Activated CD4-positive, CD25-positive, alpha-beta regulatory T cell (primary cell): ENCODE measurements at places on chromosomes 11 and 22.
A peak's percentile ranks its signal among the peaks of the same experiment; 100 is the strongest.

- DNase-seq: no peak
These were observed 10.5 kb upstream of the FLRT1 start for GRCh38 chr11:64025205-64025604.

GRCh38 chr22:47474464-47474863 lies 712.0 kb downstream of the TBC1D22A start:
- no peak for DNase-seq

DNA sequence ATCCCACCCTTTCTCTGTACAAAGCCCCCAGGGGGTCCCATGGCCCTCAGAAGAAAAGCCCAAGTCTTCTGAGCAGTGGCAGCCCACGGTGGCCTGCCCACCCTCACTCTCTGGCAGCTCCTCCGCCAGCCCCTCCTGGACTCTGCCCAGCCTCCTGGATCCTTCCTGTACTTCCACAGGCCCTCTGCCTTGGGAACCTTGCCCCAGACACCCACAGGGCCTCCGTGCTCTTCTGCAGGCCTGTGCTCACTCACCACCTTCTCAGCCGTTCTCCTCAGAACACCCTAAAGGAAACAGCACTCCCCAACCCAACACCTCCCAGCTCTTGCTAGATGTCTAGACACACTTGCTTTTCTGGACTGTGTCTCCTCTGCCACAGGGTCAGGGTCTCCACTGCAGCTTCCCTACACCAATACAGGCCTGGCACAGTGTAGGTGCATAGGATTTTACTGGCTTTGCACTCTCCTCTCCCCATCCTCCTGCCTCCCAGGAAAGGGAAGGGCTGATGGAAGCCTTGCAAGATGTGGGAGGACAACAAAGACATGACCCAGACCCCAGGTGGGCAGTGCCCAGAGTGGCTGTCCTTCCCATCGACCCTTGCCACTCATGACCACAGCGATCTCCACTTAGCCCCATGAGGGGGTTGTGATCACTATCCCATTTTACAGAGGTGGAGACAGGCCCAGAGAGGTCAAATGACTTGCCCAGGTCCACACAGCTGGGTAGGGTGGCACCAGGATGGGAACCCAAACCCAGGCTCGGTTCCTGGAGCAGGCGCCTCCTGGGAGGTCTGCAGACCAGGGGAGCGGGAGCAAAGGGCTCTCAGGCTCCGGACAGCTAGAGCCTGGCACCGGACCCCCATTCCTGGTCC lies 2.0 kb downstream of the SCARF2 start:
- DNase-seq: no peak

DNA sequence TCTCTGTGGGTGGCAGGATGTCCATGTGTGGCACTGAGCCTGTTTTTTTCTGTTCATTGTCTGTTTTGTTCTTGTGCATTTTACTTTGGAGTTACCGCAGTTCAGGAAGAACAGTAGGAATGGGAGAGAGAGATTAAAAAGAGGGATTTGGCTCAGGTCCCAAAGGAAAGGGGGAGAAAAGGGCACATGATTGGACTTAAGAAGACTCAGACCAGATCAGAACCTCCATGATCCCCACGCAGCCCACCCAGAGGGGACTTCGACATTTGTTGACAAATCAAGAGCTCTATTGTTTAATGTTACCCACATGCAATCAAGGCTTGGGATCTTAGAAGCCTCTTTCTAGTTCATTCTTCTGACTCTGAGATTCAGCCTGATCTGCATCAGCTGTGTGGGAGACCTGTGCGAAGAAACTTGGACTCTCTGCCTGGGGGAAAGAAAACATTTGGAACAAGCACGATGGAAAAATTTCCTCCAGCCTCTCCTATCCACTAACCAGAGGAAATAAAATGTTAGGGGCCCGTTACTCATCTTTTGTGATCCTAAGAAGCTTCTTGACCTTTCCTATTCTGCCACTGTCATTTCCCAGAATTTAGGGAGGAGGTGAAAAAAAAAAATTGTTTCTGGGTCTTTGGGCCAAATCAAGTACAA lies 119.2 kb downstream of the SPON1 start:
- DNase-seq: no peak

DNA sequence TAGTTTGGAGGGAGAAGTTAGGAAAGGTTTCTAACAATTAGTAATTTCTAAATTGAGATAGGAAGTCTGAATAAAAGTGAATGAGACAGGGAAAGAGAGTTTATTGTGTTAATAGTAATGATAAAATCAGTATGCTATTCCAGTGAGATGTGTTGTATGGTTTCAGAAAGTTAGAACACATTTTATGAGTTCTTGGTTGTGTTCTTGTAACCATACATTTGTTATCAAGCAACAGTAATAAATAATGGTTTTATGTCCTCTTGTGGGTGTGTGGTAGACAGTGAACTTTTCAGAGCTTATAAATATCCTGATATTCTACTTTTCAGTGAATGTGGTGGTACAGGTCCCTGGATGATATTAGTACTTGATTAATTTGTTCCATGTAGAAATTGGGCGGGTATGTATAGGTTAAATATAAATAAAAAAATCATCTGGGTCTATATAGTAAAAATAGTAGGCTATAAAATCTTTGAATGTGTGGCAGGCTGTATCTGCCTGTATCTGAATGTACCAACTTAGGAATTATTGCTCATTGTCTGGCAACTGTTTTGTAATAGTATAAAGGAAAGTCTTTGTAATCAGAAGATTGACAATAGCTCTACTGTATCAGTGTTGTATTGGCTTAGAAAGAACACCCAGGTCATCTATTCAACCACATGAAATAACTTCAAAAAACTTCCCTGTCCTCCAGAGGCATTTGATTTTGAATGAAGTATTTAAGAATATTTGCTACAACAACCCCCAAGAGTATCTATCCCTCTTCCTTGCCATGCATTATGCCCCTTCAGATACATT lies 54.8 kb downstream of the UVRAG start:
- no peak for DNase-seq

- DNase-seq: no peak
These were observed 44.9 kb downstream of the LRRC32 start for GRCh38 chr11:76625472-76626186.

DNA sequence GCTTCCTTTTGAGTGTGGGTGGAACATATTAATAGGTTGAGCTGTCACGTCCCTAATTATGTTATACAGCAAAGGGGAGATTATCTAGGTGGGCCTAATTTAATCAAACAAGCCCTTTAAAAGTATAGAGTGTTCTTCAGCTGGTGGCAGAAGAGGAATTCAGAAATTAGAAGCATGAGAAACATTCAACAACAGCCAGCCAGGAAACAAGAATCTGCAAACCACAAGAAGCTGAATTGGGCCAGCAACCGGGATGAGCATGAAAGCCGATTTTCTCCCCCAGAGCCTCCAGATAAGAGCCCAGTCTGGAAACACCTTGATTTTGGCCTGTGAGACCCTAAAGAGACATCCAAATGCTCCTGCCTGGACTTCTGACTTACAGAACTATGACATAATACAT lies 105.8 kb upstream of the LDLRAD3 start:
- no peak for DNase-seq

DNA sequence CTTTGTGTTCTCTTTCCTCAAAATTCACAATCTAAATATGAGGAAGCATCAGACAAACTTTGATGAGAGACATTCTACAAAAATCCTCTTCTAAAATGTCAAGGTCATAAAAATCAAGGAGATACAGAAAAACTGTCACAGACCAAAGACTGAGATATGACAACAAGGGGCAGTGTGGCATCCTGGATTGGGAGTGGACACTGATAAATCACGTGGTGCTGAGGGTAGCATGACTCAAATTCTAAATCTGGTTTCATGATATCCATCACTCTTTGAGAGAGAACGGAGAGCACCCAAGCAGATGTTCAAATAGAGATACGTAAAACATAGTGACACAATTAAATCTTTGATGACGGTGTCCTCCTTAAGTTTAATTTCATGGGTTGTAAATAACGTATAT lies 13.0 kb upstream of the CARD18 start:
- DNase-seq: no peak

DNA sequence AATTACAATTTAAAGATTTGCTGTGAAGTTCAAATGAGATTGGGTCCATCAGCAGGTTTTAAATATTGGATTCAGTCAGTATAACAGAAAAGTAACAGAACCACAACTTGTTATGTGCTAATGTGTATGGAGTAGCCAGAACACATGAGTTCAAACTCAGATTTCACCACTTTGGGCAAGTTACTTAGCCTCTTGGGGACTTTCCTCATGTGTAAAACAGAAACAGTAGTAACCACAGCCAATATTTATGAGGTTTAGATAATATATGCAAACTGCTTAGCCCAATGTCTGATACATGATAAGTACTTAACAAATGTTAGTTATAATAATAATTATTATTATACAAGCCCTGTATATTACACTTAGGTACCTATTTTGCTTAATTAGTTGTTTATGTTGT lies 21.8 kb upstream of the SLC5A12 start:
- no peak for DNase-seq

- no peak for DNase-seq
These were observed 36.0 kb upstream of the CHRNA10 start for GRCh38 chr11:3707176-3707575.

GRCh38 chr11:75320046-75320618 lies 31.3 kb downstream of the ARRB1 start:
- DNase-seq: no peak

GRCh38 chr11:130237282-130238006 lies 77.3 kb downstream of the ZBTB44 start:
- no peak for DNase-seq

GRCh38 chr11:1511937-1512496 lies 25.4 kb upstream of the MOB2 start:
- no peak for DNase-seq

DNA sequence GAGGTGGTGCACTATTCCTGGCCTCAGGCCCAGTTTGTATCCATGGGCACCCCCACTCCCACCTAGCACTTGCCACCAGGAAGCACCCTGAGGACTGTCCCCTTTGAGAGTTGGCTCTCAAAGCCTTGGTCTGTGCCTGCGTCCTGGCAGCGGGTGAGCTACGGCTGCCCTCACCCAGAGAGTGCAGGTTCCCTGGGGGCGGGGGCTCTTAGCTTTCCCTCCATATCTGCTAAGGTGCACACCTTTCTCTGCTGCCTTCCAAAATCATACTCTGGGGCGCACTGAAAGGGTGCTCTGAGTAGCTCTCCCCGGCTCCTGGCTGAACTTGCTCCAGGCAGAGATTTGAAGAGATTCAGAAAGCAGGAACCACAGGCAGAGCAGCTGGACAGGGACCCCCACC lies 7.1 kb downstream of the KCNQ1 start:
- DNase-seq: no peak

- no peak for DNase-seq
These were observed 396.4 kb upstream of the CCDC90B start for GRCh38 chr11:83682611-83682973.

GRCh38 chr11:72231396-72232259 lies 7.1 kb downstream of the INPPL1 start:
- no peak for DNase-seq

- no peak for DNase-seq
These were observed 29.6 kb downstream of the BTBD10 start for GRCh38 chr11:13433437-13433836.

DNA sequence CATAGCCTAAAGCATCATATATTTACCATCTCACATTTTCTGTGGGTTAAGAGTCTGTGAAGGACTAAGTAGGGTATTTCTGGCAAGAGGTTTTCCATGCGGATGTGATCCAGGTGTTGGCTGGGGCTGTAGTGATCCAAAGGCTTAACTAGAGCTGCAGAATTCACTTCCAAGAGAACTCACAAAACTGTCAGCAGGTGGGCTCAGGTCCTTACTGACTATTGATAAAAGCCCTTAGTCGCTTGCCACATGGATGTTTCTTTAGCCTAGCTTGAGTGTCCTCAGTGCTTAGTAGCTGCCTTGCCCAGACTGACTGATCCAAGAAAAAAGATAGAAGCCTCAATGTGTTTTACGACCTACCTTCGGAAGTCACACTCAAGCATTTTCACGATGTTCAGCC lies 250.8 kb downstream of the CNTN5 start:
- no peak for DNase-seq

DNA sequence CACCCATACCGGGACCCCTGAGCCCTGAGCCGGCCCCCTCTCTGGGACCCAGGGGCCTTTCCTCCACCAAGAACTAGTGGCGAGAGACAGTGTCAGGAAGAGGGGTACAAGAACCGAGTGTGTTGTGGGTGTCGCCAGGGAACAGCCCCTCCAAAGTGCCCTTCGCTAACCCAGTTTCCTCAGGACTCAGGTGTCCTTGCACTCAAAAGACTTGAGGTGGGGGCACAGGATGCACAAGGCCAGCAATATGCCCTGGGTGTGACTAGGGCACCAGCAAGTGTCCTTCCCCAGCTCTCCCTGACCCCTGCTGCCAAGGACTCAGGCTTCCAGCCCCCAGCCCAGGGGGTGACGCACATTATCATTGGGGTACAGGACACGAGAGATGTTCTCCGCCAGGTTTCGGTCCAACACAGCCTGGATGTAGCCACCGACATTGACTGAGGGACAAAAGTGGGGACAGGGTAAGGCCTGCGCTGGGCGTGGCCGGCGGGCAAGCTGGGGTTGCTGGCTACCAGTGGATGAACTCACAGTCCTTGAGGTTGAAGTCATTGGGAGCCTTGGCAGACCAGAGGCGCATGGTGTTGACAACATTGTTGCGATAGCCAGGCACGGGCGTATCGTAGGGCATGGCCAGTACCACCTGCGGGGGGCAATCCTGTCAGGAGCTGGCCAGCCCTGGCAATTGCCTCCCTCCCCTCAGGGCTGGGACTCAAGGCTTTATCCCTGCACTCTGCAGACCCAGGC lies 4.7 kb downstream of the PYGM start:
- DNase-seq: no peak

GRCh38 chr22:49670456-49671330 lies 157.0 kb downstream of the BRD1 start:
- DNase-seq: no peak

DNA sequence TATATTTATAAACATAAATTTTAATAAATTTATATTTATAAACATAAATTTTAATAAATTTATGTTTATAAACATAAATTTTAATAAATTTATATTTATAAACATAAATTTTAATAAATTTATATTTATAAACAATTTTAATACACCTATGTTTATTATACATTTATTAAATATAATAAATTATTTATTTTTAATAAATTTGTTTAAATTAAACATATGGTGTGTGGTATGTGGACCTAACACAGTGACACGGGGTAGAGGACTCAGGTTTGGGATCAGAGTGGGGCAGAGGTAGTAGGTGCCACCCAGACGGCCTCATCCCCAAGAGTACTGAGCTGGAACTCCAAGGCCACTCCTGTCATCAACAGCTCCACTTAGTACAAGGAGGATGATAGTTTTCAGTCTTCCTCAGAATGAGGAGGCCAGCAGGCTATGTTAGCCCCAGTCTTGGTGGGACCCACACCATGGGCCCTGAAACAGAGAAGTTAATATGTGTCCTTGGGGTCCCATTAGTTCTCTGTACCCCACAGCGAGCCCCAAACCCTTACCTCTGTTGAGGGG lies 46.7 kb upstream of the BID start:
- no peak for DNase-seq

- no peak for DNase-seq
These were observed 29.4 kb upstream of the GRIK4 start for GRCh38 chr11:120482149-120482548.

- no peak for DNase-seq
These were observed 17.6 kb downstream of the SLC5A12 start for GRCh38 chr11:26704249-26704648.

GRCh38 chr11:71489311-71490043 lies 36.5 kb downstream of the NADSYN1 start:
- peak; percentile 24 for DNase-seq
